Effector CD4-positive, alpha-beta T cell (primary cell): ENCODE measurements at places on chromosomes 11 and 22.

- no peak for DNase-seq
Measured at GRCh38 chr22:24494167-24494527, 985 bp upstream of the UPB1 start.

DNA sequence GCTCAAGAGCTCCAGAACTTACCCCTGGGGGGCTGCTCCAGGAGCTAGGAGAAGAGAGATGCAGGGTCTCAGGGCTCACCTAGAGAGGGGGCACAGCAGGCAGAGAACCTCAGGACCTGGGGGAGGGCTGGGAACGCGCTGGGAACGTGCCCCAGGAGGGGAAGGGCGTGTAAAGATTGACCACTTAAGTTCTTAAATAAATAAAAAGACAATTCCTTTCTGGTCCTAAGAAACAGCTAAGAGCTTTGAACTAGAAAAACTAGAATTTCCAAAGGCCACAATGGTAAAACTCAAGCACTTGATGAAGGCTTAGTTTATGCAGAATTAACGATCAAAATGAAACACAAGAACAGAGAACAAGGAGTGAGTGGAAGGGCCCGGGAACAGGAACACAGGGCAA is 89.1 kb downstream of the CELSR1 start:
- DNase-seq, result no peak

DNA sequence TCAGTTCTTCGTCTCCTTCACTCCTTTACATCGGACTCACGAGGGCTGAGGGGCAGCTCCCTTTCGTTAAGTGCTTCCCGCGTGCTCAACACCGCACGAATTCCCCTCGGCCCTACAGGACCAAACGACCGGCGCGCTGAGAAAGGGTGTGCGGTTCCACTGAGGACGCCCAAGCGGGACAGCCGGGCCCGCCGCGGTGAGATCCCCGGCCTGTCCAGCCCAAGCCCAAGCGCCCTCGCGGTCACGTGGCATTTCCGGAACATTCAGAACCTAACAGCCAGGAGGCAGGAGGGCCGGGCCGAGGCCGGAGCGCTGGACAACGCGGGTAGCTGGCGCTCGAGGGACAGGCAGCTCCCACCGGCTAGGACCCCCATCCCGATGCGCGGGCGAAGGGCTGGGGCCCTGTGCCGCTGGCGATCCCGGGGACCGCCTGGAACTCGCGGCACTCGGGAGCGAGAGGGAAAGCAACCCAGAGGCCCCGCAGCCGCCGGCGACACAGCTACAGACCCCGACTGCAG is 737 bp upstream of the STIP1 start:
- no peak for DNase-seq

- no peak for DNase-seq
Measured at GRCh38 chr11:34825670-34826383, 90.4 kb downstream of the APIP start.

DNA sequence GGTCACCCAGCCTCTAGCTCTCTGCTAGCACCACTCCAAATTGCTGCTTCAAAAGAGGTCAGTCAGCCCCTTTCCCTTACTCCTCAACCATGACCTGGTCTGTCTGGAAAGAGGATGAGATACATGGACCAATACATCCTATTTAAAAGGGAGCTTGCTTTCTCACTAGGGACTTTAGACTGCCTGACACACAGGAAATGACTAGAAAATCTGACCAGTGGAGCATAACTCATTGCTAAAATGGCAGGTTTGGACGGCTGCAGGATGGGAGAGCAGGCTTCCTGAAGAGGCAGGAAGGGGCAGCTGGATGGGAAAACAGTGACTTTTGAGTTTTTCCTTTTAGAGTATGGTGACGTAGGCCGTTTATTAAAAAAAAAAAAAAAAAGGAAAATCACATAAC is 25.3 kb downstream of the STIM1 start:
- DNase-seq, result no peak

DNA sequence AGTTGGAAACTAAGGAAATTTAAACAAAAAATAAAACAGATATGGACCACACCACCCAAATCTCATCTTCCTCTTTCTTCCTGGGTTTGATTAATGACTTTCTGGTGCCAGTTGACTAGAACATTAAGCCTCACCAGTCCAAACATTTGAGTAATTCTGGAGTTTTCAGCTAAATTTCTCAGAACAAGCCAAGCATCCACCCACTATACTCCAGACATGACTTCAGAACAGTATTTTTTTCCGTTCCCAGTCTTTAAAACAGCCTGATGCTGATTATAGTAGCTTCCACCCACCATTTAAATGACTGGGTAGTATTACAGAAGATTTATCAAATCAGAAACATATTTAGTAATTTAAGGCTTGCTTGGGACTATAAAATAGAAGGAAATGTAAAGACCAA is 230.9 kb upstream of the UBASH3B start:
- no peak for DNase-seq

GRCh38 chr11:3229673-3230630 is 2.3 kb downstream of the MRGPRE start:
- no peak for DNase-seq

DNA sequence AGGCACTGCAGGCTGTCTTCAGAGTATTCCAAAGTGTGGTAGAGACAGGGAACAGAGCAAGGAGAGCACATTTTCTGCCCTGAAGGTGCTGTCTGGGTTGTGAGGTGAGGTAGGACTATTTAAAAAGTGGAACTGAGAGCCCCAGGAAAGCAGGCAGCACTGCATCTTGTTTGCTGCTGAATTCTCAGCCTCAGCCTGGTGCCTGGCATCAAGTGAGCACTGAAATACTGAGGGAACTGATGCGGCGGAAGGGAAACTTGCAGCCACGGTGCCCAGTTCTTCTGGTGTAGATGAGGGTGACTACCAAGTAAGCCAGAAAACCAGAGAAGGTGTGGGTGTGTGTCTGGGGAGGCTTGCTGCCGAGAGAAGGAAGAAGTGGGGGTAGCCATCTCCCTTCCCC is 59.5 kb downstream of the TNRC6B start:
- DNase-seq, result no peak

- DNase-seq, result no peak
Measured at GRCh38 chr11:31327417-31327816, 42.1 kb downstream of the DCDC1 start.

GRCh38 chr11:9210224-9210921 is 54.8 kb downstream of the DENND5A start:
- DNase-seq, result no peak

GRCh38 chr22:40050258-40050657 is 55.5 kb downstream of the FAM83F start:
- no peak for DNase-seq

DNA sequence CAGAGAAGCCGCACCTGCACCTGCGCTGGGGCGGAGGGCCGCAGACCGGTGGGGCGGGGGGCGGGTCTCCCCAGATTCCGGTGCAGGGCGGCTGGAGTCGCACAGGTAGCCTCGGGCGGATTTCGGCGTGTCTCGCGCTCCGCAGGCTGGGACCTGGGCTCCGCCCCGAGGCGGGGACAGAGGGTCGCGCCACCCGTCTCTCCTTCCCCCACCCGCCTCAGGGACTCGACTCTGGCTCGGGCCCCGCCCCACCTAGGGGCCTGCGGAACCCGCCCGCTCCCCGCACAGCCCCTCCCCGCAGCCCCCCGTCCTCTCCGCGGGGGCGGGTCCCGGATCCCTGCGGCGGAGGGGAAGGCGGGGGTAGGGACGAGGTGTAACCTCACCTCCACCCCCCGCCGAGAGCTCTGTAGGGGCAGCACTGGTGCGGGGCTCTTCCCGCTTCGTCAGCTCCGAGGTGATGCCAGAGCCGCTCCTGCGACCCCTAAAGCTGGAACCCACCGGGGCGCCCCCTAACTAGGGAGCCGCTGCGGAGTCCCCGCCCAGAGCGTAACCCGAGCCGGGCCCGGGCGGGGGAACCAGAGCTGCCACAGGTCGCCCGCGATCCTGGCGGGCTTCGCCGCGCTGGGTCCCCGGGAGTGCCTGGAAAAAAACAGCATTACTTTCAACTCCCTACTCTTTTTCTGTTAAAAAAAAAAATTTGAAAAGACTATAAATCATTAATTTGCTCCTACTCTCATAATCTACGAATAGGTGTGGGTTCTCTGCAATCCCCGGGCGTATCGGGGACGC is at the start of gene SLC29A2:
SLC29A2 (minus strand) TSS at position 134 of the 789 bp plus-strand sequence. CDS start 169 bp downstream, outside the sequence.
- peak; percentile 63 for DNase-seq

GRCh38 chr22:37927637-37927936 is 21.5 kb downstream of the MICALL1 start:
- DNase-seq, result no peak

- no peak for DNase-seq
Measured at GRCh38 chr11:36757075-36757474, 159.0 kb upstream of the RAG2 start.

DNA sequence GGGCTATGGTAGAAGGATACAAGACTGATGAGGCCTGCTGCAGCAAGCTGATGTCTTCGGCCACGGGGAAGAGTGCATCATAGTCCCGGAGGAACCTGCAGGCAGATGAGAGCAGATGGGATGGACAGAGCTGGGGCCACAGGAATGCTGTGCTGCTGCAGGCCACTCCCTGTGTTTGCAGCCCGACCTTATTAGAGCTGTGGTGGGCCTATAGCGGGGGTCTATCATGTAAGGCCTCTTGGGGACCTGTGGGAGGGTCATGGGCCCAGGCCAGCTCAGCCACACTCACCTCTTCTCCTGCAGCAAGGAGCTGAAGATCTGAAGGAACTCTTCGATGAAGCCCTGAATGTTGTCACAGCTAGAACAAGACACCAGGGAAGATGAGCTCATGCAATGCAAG is 31.9 kb downstream of the ASCC2 start:
- no peak for DNase-seq
